ENCODE measurements at places on chromosomes 1 and 21.

- no peak for DNase-seq
Measured at GRCh38 chr1:198119906-198120305, 36.9 kb upstream of the NEK7 start.

DNA sequence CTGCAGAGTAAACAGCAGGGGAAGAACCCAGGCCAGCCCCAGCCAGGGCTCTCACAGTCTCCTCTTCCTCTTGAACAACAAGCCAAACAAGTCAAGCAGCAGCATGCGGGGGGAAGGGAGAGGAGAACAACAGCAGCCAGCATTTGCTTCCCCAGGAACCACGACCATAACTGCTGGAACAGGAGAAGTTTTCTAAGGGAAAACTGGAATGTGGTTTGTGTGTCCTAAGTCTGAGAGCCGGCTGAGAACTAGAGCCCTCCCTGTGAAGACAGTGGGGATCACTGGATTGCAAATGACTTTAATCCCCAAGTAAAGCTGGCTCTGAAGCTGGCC, 48.2 kb downstream of the COQ8A start:
- no peak for DNase-seq

GRCh38 chr1:21659099-21659923, 9.8 kb downstream of the RAP1GAP start:
- DNase-seq, result peak; percentile 77

GRCh38 chr1:175130649-175131045, 61.9 kb downstream of the KIAA0040 start:
- DNase-seq, result no peak

- no peak for DNase-seq
Measured at GRCh38 chr1:227994632-227995300, 12.0 kb upstream of the WNT3A start.
